ENCODE measurements at places on chromosomes 13 and 19. TPM values are rescaled to one million over a fixed set of nuclear protein-coding genes. Genes with fewer than 3 reads are reported as not detected.

DNA sequence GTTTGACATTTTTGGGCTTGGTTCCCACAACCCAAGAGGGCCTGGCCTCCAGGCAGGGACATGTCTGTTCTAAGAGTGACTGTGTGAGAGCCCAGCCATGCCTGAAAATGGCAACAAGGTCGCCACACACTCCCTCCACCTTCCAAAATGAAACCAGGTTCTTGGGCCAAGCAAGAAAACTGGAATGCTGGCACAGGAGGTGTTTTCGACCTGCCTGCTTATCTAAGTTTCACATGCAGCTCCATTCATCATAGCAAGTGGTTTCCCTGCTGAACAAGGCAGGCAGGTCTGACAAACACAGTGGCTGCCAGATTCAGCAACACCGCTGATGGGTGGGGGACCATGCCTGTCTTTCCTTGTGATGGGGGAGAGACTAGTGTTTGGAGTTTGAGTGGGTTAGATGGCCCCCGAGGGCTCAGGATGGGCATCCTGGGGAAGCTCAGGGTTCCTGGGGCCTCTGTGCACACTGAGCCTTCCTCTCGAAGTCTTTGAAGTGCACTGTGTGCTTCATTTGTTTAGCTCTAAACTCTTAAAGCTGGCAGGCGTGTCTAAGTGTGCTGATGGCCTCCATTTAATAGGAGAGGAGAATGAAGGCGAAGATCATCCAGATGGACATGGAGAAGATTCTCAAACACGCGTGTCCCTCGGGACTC lies 17.9 kb upstream of the GAS6 start:
- no peak for DNase-seq

DNA sequence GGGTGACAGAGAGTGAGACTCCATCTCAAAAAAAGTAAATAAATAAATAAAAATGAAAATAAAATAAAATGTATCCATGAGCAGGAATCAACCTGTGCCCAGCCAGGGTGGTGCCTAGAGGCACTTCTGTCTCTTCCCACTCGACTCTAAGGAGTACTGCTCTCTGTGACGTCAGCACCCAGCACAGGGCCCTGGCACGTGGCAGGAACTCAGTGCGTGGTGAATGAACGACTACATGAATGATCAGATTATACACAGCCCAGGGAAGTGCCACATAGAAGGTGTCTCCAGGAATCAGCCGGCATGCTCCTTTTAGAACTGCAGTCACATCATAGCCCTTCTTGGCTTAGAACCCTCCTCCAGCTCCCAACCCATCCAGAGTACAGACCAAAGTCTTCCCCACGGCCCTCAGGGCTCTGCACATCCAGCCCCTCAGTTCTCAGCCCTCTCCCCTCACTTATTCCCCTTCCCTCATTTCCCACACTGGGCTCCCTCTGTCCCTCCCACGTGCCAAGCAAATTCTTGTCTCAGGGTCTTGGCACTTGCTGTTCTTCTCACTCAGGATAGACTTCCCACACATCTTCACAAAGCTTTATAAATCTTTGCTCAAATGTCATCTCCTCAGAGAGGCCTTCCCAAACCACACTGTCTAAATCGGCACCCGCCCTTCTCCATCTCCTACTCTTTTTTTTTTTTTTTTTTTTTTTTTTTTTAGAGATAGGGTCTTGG lies 4.2 kb downstream of the CLIP3 start:
- DNase-seq: no peak

Gene GJB6
- polyA plus RNA-seq: 2.5 TPM

Gene MUC16
- 0.04 TPM for polyA plus RNA-seq

Gene ZNF284
- polyA plus RNA-seq: 5.9 TPM

Gene ZNF112
- 13.1 TPM for polyA plus RNA-seq

GRCh38 chr13:80684217-80684991 lies 343.5 kb upstream of the SPRY2 start:
- DNase-seq: no peak

Measured in renal cortex interstitium (tissue), 15 donors.